Left ventricle myocardium superior (tissue), 1 donor: ENCODE measurements at places on chromosomes 7 and 10. TPM values are rescaled to one million over a fixed set of nuclear protein-coding genes. Genes with fewer than 3 reads are reported as not detected.

- DNase-seq = no peak
These were observed 11.1 kb downstream of the ZNF316 start for GRCh38 chr7:6648066-6648814.

DNA sequence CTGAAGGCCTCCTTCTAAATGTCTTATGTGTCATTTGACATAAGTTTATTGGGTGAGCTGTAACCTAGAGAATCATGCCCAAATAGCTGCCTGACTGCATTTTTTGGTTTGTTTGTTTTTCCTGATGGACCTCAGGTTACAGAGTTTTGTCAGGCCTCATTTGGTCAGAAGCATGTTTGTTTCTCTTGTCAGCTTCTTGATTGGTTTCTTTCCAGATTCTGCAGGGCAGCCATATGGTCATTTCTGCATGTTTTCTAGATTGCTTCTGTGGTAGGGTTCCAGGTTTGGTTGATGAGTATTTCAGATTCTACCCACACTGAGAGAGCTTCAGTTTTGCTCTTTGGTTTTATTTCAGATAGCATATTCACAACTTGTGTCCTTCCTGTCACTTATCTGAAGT lies 28.0 kb downstream of the GLCCI1 start:
- no peak for DNase-seq

DNA sequence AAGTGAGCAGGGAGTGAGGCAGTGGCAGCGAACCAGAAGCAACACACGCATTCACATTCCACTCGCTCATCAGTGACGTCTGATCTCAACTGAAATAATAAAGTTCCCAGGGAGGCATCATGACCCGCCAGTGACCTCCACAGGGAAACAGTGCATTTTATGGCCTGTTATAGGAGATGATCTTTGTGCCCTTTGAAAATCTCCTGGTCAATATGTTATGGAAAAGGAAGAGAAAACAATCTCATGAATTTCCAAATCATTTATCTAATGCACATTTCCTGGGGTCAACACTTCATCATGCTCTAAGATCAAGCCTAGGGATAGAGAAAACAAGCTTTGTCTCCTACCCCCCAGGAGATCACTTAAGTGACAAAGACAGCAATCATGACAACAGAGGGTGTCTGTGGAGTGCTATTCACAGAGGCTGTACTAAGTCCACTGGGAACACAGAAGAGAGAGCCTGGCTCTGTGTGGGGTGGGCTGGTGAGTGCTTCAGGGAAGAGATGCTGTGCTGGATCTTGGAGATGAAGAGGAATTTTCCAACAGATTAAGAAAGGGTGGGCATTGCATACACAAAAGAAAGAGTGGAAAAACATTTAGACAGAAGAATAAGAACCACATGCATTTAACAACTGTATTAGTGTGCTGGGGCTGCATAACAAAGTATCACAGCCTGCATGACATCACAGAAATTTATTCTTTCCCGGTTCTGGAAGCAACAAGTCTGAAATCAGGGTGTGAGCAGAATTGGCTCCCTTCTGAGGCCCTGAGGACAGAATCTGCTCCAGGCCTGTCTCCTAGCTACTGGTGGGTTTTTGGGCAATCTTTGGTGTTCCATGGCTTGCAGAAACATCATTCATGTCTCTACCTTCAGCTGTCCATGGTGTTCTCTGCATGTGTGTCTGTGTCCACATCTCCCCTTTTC lies 613.9 kb upstream of the IGFBP3 start:
- DNase-seq = no peak

GRCh38 chr7:93427107-93427506 lies 147.4 kb downstream of the CALCR start:
- DNase-seq = no peak

- DNase-seq = no peak
These were observed 329.7 kb downstream of the PRPF18 start for GRCh38 chr10:13916384-13916947.

GRCh38 chr10:88913788-88914187 lies 33.7 kb downstream of the STAMBPL1 start:
- no peak for DNase-seq

CYP3A7 gene
- total RNA-seq = not detected

DNA sequence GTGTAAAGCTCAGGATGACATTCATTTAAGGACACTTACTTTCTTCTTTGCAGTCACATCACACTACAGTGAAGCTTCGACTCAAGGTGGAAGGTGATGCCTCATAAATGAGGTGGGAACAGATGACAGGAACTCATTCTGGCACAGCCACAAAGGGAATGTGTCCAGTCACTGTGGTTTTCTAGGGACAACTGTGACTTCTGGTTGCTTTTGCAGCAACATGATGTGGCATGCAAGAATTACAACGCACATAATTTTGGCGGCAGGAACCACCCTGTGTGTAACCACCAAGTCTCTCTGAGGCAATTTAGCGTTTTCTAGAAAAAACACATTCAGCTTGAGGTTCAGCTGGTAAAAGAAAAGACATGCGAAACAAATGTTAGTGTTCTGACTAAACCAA lies 32.0 kb upstream of the FERD3L start:
- no peak for DNase-seq

GRCh38 chr10:129799942-129800341 lies 164.1 kb downstream of the EBF3 start:
- DNase-seq = no peak

XRCC2 gene
- total RNA-seq = 0.67 TPM

GRCh38 chr10:5831446-5831782 lies 18.2 kb upstream of the GDI2 start:
- no peak for DNase-seq

ASB10 gene
- 46.1 TPM for total RNA-seq

GRCh38 chr10:5741276-5741675 lies 56.6 kb downstream of the TASOR2 start:
- DNase-seq = no peak

DNA sequence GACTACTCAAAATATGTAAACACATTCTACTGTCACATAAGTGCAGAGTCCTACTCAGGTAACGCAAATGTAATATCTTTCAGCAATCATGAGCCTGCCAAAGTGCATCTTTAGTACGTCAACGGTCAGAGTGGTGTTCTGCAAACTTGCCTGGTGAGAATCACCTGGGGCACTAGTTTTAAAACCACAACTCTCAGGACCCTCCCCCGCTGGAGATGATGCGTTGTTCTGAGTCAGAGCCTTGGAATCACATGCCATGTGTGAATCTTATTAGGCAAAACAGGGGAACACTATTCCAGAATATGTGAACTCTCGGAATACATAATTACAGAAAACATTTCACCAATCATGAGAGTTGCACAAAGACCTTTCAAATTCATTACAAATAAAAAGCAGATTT lies 115.7 kb downstream of the TPK1 start:
- no peak for DNase-seq

GRCh38 chr7:33044986-33045385 lies 17.6 kb downstream of the NT5C3A start:
- DNase-seq = no peak

CLDN12 gene
- total RNA-seq = 34.0 TPM

- DNase-seq = no peak
These were observed 620.8 kb upstream of the AUTS2 start for GRCh38 chr7:68977385-68978055.

GRCh38 chr10:31149835-31150512 lies 118.3 kb upstream of the ZNF438 start:
- no peak for DNase-seq

DNA sequence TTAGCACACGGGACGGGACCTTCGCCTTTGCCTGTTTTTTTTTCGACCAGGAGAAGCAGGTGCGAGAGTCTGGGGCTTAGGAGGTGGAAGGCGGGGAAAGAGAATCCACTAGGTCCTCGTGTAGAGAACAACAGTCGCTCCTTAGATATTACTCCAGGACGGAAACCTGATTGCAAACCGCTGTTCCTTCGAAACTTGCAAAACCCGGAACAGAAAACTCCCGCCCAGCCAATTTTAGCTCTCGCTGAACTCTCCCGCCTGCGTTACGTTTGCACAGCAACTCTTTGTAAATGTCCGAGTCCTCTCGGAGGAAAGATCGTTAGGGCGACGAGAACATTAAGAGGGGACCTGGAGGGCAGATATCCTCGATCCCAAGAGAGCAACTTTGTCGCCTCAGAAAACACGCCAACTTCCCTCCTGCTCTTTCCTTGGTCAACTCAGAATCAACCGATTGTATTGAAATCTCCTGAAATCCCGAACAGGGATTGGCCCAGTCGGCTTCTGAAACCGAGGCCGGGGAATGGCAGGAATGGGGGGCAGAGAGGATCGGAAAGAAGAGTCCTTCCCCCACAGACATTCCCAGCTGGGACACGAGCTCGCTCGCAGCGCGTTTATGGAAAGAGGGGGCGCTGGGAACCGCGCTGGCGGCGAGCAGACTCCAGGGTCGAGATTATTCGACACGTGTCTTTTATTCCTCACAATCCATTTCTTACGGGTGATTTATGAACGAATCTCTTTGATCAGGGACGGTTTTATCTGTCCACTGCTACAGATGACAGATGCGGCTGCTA lies 9.9 kb downstream of the TWIST1 start:
- DNase-seq = peak; percentile 30

UNC5B gene
- total RNA-seq = 12.8 TPM

ACADSB gene
- total RNA-seq = 99.5 TPM
